Right ventricle myocardium inferior (tissue), 1 donor: ENCODE measurements at places on chromosomes 2 and 18.

DNA sequence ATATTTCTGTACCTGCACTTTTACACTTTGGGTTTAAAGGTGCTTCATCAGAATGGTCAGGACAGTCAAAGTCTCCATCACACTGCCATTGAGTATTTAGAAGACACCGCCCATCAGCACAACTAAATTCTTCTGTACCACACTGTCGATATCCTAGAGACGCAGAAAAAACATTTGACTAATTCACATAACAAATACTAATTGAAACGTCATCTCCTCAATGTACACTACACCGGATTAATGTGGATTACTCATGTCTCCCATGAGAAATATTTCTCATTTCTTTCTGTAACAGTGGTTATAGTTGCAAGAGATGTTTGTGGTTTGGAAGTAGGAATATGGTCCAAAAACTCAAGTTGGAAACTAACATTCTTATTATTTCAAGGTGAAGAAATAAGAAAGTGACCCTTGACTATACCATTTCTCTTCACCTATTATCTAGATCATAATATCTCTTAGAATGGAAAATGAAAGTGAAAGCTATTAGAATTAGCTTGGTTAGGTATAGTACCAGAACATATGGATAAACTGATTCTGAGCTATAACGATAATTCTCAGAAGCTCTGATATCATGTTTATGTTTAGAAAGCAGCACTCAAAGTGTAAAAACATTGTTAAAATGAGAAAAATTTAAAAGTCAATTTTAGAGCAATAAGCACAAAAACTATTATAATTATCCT, 1627.7 kb downstream of the LRP1B start:
- DNase-seq = no peak

- no peak for DNase-seq
Observed at GRCh38 chr2:157413326-157414035, 30.4 kb downstream of the CYTIP start.

GRCh38 chr2:70043252-70043875, 43.9 kb upstream of the PCBP1 start:
- peak; percentile 78 for DNase-seq

DNA sequence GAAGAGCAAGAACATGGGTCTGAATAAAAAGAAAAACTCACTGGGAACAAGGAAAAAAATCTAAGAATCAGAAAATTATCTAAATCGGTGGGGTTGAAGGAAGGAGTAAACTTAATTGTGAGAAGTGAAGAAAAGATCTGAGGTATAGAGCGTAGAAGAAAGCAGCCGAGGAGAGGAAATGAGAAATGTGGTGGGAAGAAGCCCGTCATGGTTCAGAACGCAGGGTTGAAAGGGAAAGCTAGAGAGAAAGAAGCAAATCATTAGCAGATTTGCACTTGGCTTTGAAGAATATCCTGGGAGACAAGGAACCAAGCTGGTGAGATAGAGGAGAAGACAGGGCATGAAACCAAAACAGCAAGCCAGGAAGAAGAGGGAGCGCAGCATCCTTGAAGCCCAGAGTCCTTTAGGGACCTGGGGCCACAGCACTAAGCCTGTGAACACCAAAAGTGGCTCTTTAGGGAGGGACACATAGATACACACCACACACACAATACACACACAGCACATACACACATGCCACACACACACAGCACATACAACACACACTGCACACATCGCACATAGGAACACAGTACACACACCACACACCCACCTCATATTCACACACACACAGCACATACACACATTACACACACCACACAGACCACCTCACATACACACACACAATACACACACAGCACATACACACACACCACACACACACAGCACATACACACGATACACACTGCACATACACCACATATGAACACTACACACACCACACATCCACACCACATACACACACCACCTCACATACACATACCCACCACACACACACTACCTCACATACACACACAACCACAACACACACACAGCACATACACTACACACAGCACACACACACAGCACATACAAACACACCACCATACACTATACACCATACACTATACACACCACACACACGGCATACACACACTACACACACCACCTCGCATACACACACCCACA, 274.6 kb downstream of the ETAA1 start:
- DNase-seq = no peak

- peak; percentile 31 for DNase-seq
Observed at GRCh38 chr2:241242306-241242705, 53.8 kb downstream of the ANO7 start.

DNA sequence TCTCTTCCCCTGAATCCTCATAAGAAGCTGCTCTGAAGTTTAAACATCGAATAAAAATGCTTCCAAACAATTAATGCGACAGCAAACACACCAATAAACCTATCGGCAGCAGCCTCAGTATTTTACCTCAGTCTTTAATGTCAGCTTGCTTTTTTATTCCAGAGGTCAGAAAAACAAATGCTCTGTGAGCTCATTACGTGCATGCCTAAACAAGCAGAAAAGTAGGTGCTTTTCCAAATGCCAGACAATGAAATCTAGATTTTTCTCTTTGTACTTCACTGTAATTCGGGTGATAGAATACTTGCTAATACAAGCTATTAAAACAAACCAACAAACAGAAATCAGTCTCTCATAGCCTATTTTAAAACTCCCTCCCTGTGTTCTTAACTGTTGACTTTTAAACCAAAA, 381.5 kb downstream of the NRXN1 start:
- no peak for DNase-seq

- DNase-seq = peak; percentile 90
Observed at GRCh38 chr2:24926602-24927252, 6.7 kb upstream of the ADCY3 start.

- no peak for DNase-seq
Observed at GRCh38 chr2:102337012-102337411, 18.6 kb upstream of the IL18R1 start.

DNA sequence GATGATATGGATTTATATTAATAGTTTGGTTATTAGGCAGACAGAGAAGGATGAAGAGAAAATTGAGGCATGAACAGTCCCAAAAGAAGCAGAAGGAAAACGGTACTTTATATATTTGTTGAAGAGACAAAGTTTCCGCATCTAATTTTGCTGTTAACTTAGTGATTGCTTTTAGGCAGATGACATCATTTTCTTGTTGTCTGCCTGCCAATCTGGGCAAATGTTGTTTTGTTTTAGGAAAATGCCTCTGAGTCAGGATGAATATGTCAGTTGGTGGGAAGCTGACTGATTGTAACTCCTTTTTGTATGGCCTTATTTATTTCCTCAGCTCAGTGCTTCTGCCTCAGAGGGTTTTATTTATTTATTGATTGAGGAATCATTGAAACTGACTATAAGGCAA, 52.5 kb upstream of the CAVIN2 start:
- no peak for DNase-seq

- DNase-seq = no peak
Observed at GRCh38 chr2:205002390-205002789, 457.1 kb downstream of the PARD3B start.

- no peak for DNase-seq
Observed at GRCh38 chr2:9484533-9484932, 10.2 kb downstream of the IAH1 start.

DNA sequence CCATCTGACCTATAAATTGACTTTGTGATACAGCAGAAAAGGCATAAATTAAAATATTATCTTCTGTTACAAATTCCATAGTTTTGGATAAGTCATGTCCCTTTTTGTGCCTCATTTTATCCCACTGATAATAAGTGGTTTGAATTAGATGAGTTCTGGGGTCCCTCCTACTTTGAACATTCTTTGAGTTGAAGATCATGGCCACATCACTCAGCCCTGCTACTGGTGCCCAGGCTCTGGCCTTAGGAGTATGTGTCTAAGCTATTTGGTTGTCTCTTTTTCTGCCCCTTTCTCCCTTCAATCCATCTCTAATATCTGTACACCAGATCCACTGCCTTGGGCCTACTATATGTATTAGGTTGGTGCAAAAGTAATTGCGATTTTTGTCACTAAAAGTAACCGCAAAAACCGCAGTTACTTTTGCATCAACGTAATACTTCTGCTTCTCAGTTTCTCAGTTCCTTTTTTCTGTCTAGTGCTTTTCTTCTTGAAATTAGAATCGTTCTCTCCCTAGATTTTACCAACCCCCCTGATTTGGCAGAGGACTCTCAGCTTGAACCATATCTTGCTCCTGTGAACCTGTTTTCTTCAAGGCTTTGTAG, 362.5 kb upstream of the TNP1 start:
- DNase-seq = no peak
